ELR (cell line): ENCODE measurements at places on chromosomes 13 and 19.
A peak's percentile ranks its signal among the peaks of the same experiment; 100 is the strongest.

DNA sequence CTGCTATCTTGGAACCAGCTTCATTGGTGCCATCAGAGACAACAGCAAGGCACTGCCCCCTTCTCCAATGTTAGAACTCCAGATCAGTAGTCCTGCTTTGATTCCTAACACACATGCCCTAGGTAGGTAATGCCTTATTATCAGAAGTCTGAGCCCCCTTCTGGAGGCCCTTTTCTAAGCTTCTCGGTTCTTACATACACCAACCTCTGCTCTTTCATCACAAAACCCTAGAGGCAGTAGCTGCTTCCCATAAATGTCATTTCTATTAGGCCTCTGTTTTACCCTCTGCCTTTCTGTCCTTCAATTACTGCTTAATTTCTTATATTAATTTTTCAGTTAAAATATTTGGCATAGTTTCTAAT is 65.3 kb upstream of the KLHL1 start:
- DNase-seq, result no peak

- DNase-seq, result peak; percentile 80
Measured at GRCh38 chr19:10478903-10479384, 24.2 kb downstream of the KEAP1 start.

DNA sequence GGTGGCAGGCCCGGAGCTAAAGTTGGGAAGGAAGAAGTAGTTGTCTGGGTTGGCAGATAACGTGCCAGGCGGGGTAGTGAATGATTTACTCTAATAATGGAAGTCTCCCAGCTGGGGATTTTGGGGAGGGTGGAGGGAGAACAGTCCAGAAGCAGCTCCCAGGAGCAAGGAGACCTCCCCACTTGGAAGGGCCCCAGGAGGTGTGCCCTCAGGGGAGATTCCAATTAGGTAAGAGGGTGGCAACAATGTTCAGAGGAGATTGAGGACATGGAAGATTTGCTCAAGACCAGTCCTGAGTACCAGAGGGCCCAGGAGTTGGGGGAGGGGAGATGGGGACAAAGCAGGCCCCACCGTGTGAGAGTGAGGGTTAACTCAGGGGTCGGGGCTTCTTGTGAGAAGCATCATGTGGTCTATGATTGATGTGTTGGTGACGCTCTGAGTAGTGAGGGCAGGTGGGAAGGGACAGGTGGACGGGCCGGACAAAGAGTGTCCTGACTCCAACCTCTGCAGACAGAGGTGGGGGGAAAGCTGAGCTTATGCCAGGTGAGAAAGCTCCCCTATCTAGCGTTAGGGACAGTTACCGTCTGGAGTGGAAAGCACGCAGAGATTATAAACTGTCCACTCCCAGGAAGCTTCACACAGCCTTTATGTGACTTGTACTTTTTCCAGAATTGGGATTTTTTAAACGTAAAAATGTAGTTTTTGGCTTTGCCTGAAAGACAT is 3.5 kb downstream of the SPINT2 start:
- DNase-seq, result no peak

DNA sequence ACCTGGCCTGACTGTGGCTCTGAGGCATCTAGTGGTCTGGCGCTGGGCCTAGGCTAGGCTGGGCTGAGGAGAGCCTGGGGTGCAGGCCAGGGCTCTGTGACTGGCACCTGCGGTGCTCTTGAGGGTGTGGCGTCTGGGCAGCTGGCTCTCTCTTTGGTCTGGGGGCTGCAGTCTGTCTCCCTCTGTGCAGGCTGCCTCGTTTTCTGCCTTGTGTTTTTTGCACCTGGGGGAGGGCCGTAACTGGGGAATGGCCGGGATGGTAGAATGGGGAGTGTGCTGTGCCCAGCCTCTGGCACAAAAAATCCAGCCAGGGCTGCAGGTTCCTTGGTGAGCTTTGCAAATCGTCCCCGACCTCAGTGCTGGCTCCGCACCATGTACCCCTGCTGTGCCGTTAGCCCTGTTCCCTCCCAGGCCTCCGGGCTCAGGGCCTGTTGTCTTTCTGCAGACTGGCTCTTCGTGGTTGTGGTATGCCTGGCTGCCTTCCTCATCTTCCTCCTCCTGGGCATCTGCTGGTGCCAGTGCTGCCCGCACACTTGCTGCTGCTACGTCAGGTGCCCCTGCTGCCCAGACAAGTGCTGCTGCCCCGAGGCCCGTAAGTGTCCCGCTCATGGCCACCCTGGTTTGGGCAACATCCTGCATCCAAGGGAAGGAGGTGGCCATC is 6.5 kb upstream of the USF2 start:
- DNase-seq, result no peak

DNA sequence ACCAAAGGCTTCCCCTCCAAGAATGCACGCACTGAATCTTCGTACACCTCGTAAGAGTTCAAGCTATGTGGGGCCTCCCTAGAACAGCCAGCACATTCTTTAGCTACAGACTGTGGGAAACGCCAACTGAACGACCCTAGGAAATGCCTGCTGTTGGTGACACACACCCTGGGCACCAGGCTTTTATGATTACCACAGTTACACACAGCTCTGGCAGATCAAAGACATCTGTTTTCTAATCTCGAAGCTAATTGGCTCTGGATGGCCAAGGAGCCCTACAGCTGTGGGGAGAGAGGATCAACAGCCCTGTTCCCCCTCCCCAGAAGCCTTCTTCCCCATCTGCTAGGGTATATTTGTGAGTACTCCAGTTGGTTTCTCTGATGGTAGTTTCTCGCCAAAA is 123.0 kb downstream of the COL4A1 start:
- DNase-seq, result no peak

DNA sequence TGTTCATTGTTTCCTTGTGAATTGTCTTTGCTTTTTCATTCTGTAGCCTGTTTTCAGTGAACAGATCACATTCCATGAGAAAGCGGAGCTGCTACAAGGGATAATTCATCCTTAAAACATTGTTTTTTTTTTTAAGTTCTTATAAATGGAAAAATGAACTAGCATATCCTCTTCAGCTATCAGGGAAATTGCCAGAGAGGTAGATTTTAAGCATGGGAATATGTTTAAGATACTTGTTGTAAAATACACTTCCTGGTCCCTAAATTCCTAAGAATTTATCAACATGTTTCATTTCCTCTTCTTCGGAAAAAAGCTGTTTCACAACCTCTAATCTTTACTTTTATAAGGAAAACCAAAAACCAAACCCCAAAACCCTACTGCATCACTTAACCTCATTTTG is 238.0 kb downstream of the POSTN start:
- DNase-seq, result peak; percentile 69

DNA sequence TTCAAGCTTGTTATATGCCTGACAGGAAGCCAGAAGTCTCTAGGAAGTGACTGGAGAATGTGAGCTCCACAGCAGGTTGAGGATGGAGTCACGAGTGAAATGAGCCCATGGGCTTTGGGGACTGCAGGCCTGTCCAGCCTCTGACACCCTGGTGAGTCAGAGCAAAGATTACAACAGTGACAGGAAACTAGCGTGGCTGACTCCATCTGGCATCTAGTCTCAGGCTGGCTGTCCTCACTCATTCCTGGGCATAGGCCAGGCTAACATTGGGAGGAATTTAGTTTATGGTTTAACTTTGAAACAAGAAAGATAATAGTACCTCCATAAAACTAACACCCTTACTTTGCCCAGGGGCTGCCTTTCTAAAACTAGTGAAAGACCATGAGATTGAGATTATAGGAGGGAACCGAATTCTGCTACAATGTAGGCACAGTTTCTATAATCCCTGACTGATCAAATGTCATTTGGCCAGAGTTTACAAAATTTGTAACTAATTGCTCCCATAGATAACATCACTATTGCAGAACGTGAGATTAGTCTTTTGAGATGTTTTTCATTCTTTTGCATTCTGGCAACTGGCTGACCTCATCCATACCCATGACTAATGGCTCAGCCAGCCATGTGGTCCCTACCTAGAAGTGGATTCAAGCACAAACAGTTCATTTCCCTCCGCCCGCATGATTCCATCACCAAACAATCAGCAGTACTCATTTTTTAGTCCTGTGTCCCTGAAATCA is 28.4 kb downstream of the PSG1 start:
- peak; percentile 97 for DNase-seq

DNA sequence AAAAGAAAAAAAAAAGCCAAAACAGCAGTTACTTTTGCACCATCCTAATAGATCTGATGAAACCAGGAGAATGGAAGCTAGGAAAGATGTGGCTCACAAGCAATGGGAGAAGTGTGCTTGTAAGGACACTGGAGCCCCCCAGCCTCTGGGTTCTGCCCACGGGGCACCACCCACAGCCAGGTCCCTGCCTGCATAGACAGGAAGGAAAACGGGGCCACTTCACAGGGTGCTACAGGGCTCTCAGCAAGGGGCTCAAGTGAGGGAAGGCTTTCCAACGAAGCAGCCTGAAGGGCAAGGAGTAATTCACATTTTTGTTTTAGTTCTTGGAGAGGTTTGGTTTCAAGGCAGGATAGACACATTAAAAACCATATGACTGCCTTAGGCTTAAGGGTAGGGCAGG is 42.7 kb downstream of the BRD4 start:
- DNase-seq, result no peak

GRCh38 chr13:93368718-93369117 is 142.1 kb downstream of the GPC6 start:
- no peak for DNase-seq
